ENCODE measurements at places on chromosomes 5 and 9.

GRCh38 chr9:114894609-114895433 lies 35.6 kb downstream of the TNFSF8 start:
- no peak for DNase-seq

- DNase-seq: no peak
Observed at GRCh38 chr9:121071756-121072421, 2.9 kb upstream of the CNTRL start.

DNA sequence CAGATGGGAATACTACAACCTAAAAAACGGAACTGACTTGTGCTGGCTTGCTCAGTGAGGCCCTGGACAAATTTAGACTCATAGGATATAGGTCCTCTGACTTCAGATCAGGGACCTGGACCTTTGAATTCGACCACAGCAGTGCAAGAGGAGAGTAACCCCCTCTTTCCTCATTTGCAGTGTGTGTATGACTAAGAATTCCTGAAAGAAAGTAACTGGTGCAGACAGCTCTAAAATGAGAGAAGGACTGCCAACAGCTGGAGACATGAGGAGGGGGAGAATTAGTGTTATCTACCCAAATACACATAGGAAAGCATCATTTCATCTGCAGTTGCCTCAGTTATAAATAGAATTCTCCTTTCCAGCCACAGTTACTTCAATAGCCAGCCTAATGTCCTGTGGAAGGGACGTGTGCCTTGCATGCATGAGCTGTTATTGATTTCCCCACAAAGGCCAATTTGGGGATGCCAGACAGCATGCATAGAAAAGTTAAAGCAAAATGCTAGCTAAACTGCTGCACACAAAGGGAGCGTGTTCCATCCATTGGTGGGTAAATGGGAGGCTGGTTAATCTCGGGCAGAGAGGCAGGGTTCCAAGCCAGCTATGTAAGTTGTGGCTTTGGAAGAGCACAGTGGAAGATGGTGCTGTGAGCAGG lies 442.7 kb downstream of the CDK5RAP2 start:
- DNase-seq: no peak

- DNase-seq: no peak
Observed at GRCh38 chr9:98085944-98086343, 29.4 kb downstream of the NANS start.

GRCh38 chr9:134208310-134208841 lies 44.0 kb upstream of the RNU6ATAC start:
- peak; percentile 71 for DNase-seq

DNA sequence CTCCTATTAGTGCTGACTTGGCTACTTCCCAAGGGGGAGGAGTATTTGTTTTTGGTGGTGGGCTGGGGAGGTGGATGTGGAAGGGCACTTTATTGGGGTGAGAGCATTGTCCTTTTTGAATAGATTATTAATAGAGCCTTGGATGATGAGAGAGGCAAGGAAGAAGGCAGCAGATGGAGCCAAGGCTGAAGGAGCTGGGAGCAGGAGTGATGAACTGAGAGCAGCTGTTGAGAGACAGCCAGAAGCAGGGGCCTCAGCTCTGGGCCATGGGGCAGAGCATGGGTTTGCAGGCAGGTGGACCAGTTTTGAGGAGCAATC lies 29.6 kb downstream of the RGS3 start:
- DNase-seq: no peak

DNA sequence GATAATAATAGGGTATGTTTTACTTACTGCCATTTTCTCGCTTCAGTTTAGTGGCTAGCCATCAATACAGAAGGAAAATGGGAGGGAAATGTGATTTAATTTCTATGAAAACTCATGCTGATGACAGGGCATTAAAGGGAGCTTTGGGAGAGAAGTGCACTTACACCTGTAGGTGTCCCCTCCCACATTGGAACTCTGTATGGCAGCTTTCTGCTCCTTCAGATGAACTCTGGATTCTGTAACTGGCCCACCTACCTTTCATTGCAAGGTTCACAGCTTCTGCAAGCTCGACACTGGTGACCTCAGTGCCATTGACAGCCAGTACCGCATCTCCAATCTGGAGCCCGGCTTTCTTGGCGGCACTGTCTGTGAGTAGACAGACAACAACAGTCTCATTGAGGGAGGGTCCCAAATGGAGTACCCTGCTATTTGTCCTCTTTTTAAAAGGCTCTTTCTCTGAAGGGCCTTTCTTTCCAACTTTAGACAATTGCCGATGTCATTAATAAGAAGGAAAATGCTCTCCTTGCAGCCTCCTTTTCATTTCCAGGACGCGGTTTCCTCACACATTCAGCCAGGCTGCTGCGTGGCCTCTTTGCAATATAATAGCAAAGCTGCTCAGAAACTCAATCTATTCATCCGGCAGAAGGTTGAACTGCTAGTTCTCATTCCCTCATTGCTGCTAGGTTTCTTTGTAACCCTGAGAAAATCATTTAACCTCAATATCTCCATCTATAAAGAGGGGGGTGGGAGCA lies 63.6 kb downstream of the NUDT12 start:
- no peak for DNase-seq

- DNase-seq: no peak
Observed at GRCh38 chr9:36007316-36007708, 29.4 kb upstream of the RECK start.

DNA sequence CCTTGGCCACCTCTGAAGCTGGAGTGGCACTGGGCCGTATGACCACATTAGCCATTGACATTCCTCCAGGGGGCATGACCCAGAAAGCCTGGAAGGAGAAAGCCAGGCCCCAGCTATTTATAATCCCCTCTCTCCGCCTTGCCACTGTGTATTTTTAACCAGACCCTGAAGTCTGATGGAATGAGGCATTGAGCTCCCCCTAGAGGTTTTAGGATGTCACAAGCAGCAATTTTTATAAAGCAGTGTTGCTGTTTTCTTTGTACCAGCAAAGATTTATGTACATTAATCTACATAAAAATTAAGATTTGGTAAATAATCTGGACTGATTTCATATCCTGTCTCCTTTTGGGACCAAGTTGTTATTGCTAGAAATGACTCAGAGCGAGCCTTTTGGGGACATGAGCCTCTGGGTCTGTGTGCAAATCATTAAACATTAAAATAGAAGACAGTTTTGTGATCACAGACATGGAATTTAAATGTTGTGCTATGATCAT lies 127.1 kb downstream of the TRIO start:
- DNase-seq: no peak

DNA sequence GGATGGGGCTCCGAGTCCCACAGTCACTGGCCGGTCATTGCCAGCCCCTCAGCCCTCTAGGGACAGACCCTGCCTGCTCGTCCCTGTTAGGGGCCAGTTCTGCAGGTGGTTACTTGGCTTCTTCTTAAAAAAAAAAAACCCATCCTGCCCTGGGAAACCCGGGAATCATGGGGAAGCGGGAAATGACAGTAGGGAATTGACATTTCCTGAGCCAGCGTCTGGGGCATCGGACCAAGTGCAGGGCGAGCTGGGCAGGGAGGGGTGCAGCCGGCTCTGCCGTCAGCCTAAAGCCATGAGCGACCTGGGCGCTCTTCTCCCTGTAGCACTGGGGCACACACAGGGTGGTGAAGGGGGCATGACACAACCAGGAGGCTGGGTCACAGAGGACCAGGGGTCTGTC lies 66.6 kb downstream of the RXRA start:
- DNase-seq: no peak

DNA sequence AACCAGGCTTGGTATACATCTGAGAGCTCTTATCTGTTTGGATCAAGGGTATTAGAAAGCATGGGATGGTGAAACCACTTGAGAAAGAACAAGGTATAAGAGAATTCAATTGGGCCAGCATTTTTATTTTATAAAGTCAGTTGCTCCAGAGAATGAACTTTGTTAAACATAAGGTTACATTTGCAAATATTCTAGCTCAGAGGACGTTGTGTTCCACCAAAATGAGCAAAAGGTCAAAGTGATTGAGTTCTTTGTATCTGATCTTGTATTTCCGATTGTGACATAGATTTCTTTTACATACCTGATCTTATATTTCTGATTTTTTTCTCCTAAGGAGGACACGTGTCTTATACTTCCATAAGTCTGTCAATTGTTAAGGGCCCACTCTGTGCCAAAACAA lies 8.6 kb upstream of the STARD4 start:
- no peak for DNase-seq

DNA sequence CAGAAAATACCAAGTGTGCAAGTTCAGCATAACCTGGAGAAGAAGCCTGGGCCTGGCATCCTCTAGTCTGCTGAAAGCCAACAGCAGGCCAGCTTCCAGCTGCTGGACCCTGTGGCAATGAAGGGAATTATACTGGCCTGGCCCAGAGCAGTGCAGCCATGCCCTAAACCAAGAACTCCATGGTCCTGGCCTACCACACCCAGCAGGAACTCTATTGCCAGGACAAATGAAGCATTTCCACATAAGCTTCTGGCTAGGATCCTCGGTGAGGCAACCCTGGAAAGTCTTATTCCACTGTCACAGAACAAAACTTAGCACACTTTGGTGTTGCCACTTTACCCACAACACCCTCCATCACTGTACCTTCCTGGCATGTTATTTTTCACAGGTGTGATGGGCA lies 35.5 kb downstream of the CDK5RAP2 start:
- DNase-seq: no peak

- DNase-seq: no peak
Observed at GRCh38 chr9:7963026-7963425, 163.4 kb upstream of the DMAC1 start.

DNA sequence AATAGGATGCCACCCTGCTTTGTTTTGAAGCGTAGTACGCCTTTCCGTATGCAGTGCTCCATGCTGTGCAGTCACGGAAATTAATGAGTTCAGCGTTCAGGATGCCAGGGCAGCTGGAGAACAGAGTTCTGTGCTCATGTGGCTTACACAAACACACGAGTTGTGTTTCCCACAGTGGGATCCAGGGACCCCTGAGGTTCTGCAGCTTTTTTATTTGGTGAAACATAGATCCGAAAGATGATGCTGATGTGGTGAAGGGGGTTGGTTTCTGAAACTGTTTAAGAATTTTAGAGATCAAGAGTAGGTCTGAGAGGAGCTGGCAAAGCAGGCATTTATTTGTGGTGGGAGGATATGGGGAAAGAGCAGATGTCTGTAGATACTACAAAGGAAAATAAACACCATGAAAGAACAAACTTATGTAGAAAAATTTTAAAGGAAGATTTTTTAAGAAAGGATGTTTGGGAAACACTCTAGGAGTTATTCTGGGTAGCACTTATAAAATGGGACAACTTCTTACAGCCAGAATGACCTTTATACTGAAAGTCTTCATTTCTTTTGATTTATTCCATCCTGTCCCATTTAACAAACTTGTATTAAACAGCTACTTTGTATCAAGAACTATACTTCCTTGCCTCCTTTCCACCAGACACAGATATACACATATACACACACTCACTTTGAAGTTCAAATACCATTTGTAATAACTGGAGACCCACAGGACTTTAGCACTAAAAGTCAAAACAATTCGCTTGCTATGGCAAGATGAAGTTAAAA lies 52.7 kb downstream of the ITGA1 start:
- no peak for DNase-seq

DNA sequence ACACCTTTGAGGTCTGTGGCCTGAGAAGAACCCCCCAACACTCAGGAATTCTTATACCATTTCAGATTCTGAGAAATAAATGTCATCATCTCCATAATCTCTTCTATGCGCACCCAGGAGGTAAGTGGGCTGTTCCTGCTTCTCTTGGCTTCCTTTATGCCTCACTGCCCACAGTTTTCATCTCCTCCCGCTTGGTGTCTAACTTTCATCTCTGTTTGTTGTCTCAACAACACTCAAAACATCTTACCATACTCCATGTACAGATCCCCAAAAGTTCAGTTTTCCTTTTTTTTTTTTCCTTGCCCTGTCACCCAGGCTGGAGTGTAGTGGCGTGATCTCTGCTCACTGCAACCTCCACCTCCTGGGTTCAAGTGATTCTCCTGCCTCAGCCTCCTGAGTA lies 170.2 kb upstream of the FREM1 start:
- no peak for DNase-seq

GRCh38 chr9:14437354-14438231 lies 123.7 kb upstream of the NFIB start:
- DNase-seq: no peak

Data from sciatic nerve (tissue), 2 donors.